ENCODE measurements at places on chromosomes 11 and 22.
A peak's percentile ranks its signal among the peaks of the same experiment; 100 is the strongest.

DNA sequence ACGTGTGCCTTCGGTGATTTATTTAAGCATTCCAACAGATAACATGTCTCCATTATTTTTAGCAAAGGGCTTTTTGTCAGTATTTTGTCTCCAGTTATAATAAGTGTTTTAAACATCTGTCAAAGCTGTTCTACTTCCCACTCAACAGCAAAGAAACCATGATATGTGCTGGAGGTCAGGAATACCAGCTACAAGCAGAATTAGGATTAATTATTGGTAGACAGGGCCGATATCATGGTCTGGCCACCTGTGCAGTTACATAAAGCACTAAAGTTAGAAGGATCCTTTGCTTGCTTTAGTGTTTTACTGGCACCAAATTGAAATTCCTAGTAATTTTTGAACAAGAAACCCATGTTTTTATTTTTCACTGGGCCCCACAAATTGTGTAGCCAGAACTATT lies 591.3 kb upstream of the ARHGAP42 start:
- no peaks in the 10 kb centered on the region for H3K27me3 ChIP-seq
- no peak overlapping the region for H3K4me3 ChIP-seq
- H3K36me3 ChIP-seq, result no peaks in the 10 kb centered on the region

- H3K36me3 ChIP-seq, result no peaks in the 10 kb centered on the region
- H3K4me3 ChIP-seq, result peak overlapping the region; percentile 20
- H3K4me1 ChIP-seq, result peaks cover 70% of the 10 kb centered on the region
- no peaks in the 10 kb centered on the region for H3K27me3 ChIP-seq
- DNase-seq, result no peak
These were observed 3.8 kb downstream of the BID start for GRCh38 chr22:17770180-17771077.

- H3K36me3 ChIP-seq, result no peaks in the 10 kb centered on the region
- no peak overlapping the region for H3K4me3 ChIP-seq
- DNase-seq, result no peak
These were observed 16.1 kb downstream of the POU2AF1 start for GRCh38 chr11:111362887-111363411.

DNA sequence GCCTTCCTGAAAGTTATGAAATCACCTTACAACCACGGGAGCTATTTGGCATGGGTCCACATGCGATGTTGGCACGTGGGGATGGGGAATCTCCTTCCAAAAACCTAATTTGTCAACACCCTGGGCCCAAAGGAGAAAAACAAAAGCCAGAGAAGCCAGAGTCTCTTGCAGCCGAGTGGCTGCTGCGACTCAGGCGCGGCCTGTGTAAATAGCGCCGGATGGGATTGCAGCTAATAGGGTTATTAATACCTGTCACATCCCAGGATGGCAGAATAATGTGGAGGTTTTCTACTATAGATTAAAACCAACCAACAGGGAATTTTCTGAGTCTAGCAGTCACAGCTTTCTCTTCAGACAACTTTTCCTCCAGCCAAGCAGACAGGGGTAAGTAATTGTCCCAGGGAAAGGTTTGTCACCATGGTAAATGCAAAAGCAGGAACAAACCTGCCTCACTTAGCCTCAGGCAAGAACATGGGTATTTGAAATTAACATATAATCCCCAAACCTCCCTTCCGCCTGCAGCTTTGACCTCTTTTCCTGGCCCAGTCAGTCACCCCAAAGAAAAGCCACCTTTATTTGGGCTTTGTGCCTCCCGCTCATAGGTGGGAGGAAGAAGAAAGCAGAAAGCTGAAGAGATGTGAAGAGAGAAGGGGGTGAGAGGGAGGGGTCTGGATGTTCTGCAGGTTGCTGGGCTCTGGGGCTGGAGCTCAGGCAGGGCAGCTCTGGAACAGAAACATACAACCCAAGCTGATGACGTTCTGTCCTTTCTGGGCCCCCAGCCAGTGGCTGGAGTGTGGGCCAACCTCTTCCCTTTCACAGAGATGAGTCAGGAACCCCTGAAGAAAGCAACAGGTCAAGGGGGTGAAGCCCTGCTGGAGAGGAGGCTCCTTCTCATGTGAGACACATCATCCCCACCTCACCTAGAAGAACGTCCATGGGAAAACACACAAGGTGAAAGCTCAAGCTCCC lies 376.5 kb downstream of the NXPE2 start:
- no peaks in the 10 kb centered on the region for H3K27me3 ChIP-seq
- DNase-seq, result no peak
- H3K27ac ChIP-seq, result no peak overlapping the region
- no peak overlapping the region for H3K4me3 ChIP-seq
- H3K4me1 ChIP-seq, result no peaks in the 10 kb centered on the region
